NCI-H146 (cell line): ENCODE measurements at places on chromosomes 5 and 9.

- DNase-seq = no peak
Measured at GRCh38 chr5:108623826-108624225, 123.9 kb upstream of the FER start.

GRCh38 chr9:37859043-37859442 is 44.9 kb downstream of the SLC25A51 start:
- DNase-seq = no peak

DNA sequence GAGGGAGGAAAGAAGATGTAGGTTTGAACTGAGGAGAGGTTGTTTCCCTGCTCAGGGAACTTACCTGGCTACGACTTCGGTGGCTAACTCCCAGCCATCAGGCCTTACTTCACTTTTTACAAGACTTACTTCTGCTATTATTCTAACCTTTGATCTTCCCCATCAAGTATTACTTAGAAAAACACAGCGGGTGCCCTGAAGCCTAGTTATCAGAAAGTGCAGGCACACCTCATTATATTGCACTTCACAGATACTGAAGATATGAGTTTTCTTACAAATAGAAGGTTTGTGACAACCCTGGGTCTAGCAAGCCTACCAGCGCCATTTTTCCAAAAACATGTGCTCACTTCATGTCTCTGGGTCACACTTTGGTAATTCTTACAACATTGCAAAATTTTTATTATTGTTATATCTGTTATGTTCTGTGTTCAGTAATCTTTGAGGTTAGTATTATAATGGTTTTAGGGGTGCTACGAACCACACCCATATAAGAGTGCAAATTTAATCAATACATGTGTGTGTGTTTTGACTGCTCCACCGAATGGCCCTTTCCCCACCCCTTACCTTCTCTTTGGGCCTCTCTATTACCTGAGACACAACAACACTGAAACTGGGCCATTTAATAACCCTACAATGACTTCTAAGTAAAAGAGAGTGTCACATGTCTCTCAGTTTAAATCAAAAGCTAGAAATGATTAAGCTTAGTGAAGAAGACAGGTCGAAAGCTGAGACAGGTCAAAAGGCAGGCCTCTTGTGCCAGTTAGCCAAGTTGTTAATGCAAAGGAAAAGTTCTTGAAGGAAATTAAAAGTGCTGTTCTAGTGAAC is 2102.7 kb upstream of the WWC1 start:
- no peak for DNase-seq

GRCh38 chr9:6902423-6902822 is 144.7 kb downstream of the KDM4C start:
- no peak for DNase-seq

DNA sequence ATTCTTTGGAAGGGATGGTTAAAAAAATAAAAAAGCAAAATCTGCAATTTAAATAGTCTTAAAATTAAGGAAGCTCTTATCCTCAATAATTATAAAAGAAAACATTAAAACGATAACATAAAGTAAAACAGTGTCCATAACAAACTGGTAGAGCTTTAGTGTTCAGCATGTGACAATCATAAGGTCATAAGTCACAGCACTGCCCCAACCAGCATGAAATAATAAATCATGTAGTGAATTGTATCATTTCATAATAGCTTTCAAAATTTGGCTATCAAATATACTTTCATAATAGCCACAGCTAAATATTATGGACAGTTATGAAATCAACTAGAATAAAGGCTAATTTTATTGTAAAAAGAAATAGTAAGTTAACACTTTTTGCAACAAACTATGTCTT is 10.0 kb downstream of the NR3C1 start:
- DNase-seq = no peak

DNA sequence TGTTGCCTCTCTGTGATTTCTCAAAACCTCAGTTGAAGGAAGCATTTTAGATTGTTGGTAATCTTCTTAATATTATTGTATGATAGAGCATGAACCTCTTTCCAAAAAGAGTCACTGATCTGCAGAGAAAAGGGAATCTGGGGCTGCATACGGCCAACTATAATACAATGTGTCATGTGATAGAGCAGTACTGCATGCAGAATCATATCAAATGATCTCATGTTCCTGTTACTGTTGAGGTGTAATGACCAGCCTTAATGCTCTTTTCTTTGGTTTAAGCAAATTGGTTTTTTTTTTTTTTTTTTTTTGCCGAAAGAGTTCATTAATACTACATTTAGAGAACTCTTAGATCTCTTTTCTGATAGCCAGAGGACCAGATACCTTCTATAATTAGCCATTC is 12.9 kb upstream of the MSMP start:
- no peak for DNase-seq

DNA sequence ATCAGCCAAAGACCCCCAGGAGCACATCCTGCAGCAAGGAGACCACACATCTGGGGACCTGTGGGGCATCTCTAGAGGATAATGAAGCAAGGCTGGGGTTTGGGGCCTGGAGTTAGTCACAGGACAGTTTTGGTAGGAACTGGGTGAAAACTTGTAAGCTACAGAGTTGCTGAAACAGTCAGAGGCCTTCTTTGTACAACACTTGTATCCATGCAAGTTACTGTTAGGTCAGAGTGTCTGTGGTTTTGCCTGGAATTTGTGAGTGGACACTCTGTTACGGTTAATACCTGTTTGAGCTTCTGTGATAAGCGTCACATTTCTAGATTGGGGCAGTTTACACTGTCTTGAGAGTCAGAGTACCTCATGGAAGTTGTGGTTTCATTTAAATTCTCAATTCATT is 22.6 kb upstream of the ASPN start:
- DNase-seq = no peak

GRCh38 chr5:139494256-139494655 is 11.7 kb upstream of the STING1 start:
- DNase-seq = no peak

GRCh38 chr9:33048054-33048465 is 23.0 kb downstream of the DNAJA1 start:
- DNase-seq = no peak

GRCh38 chr9:137305060-137305797 is 3.2 kb upstream of the NRARP start:
- no peak for DNase-seq

DNA sequence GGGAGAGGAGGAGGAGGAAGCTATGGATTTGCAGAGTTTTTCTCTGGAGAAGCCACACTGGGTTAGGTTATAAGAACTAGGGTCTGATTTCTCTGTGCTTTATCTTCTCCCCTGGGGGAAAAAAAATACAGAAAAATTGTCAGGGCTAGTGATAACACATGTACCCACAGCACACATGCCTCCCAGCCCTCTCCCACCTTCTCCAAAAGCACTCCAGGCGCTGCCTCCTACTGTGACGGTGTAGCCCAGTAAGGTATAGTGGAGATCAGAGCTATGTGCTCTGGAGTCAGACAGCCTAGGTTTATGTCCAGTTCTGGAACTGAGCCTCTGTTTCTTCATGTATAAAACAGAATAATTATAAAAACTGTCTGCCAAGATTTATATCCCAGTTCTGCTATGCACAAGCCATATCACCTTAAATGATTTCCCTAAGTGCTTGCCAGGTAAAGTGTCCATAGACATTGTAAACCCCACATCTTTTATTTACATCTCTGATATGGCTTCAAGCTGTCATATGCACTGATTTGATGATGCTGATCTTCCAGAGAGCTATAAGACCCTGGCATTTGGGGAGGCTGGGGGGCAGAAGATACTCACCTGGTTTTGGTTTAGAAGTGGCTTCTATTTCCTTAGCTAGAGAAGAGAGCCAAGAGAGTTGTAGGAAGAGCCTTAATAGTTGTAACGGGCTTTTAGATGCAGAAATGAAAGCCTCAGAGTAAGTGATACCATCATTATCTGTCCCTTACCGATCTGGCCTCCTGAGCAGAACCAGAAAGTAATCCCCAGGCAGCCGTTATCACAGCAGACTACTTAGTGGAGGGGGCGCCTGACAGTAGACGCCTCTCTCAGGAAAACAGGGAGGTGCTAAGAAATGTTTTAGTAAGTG is 7.6 kb downstream of the SLC1A3 start:
- DNase-seq = no peak

- peak; percentile 6 for DNase-seq
Measured at GRCh38 chr5:2557435-2557834, 194.0 kb downstream of the IRX2 start.

DNA sequence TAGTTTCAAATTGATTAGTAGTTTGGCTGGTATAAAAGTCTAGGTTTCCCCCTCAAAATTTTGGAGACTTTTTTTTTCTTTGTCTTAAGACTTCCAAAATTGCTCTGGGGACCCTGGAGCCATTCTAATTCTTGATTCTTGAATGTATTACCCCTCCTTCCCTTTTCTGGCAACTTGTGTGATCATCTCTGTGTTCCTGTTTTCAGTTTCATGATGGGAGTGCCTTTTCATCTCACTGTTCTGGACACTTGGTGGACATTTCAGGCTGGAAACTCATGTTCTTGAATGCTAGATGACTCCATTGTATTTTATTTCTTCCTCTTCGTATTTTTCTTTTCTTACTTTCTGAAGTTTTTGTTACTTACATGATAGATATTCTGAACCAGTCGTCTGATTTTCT is 57.3 kb upstream of the LRRC70 start:
- no peak for DNase-seq

DNA sequence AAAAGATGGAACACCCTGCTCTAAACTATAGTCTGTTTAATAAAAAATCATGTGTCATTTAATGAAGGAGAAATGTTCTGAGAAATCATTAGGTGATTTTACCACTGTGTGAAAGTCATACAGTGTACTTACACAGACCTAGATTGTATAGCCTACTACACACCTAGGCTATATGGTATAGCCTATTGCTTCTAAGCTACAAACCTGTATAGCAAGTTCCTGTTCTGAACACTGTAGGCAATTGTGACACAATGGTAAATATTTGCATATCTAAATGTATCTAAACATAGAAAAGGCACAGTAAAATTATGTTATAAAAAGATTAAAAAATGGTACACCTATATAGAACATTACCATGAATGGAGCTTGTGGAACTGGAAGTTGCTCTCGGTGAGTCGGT is 40.6 kb downstream of the EFNA5 start:
- DNase-seq = no peak

DNA sequence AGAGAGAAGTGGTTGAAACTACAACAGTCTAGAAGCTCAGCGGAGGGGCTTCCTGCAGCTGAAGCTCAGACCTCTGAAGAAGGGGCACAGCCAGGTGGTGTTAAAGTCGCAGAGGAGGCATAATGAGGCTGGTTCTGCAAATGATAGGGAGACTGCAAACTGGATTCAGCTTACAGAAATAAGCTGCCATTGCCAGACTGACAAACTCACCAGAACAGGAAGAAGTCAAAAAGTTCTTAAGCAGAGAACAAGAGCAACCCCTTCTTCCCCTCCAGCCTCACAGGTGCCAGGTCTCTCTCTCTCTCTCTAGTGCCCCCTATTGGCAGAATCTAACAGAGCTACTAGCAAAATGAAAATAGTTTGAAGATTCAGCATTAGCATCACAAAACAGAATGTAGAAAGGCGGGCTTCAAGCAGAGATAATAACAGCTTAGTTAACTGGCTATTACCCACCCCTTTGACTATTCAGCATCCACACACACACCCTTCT is 76.7 kb downstream of the GRAMD2B start:
- DNase-seq = peak; percentile 85

GRCh38 chr5:132256783-132257130 is 739 bp upstream of the PDLIM4 start:
- DNase-seq = no peak

GRCh38 chr5:116358911-116359418 is 215.7 kb downstream of the SEMA6A start:
- DNase-seq = no peak

- DNase-seq = no peak
Measured at GRCh38 chr5:6187501-6187900, 190.8 kb downstream of the MED10 start.

DNA sequence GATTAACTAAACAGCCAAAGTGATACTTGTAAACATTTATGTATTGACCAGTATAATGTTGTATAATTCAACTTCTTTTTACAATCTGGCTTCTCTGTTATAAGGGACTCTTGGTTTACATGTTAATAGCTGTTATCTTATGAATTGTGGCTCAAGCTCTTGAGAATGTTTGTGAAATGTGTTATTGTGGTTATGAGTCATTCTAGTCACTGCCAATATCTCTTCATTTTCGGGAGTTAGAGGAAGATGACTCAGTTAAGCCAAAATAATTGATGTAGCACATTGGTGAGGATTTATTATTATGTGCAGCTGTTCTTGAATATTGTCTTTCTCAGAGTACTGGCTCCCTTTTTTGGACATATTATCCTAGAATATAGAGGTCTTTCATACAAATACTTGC is 655.2 kb upstream of the RIOK2 start:
- DNase-seq = no peak

DNA sequence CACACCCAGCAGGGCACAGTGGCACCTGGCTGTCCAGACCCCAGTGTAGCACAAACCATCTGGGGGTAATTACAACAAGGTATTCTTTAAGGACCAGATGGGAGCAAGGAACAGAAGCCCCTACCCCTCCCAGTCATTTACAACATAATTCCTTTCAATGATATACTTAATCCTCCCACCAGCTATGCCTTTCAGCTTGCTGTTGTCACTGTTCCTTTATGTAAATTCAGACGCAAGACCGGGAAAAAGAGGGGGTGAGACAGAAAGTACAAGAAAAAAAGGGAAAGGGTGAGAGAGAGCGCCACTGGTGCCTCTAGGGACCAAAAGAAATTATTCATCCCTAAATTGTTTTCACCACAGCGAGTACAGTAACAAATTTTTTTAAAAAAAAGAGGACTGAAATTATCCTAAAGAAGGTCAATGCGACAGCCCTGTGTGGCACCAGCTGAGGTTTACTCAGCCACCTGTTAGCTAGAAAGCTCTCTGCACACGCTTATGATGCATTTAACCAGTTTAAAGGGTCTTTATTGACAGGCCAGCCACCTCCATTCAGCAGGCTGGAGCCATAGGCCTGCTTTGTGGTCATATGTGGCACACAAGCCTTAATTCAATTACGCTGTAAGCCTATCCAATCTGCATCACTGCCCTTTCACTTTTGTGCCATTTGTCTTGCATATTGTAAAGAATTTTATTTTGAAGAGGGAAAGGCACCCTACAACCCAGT is 210.2 kb upstream of the ISL1 start:
- peak; percentile 98 for DNase-seq

- no peak for DNase-seq
Measured at GRCh38 chr5:176394881-176395675, 6.5 kb downstream of the HIGD2A start.

DNA sequence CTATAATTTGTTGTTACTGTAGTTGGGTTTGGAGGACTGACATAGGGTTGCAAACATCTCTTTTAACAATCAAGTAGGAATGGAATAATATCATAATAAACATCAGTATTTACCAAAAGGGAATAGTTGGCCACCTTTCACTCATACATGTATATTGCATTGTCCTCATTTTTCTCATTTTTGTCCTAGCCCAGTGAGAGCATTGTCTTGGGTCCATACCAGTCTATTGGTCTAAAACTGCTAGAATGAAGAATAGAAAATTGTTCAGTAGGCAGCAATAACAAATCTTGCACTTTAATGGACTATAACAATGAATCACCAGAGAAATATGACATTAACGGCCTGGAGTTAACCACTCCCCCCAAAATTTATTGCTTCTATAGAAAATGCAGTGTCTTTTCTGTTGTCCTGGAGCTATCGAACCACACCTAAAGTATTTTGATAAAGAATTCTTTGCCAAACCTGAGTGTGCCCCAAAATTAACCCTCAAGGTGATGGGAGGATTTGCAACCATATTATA is 80.9 kb upstream of the IL33 start:
- DNase-seq = no peak

- no peak for DNase-seq
Measured at GRCh38 chr9:97359147-97359546, 51.7 kb downstream of the CCDC180 start.
